ENCODE measurements at places on chromosomes 2 and 18. TPM values are rescaled to one million over a fixed set of nuclear protein-coding genes. Genes with fewer than 3 reads are reported as not detected.

GPR155 gene
- 0.26 TPM for total RNA-seq

CRYGC gene
- total RNA-seq, result not detected

SLC14A1 gene
- not detected for total RNA-seq

ANKRD53 gene
- not detected for total RNA-seq

FARP2 gene
- 33.5 TPM for total RNA-seq

OSR1 gene
- 6.3 TPM for total RNA-seq

POTEJ gene
- not detected for total RNA-seq

C2orf69 gene
- 7.4 TPM for total RNA-seq
